ENCODE measurements at places on chromosomes 1 and 21. TPM values are rescaled to one million over a fixed set of nuclear protein-coding genes. Genes with fewer than 3 reads are reported as not detected.

The ATAD3C gene
- 0.84 TPM for total RNA-seq

The PROK1 gene
- total RNA-seq: not detected

- no peak for DNase-seq
Measured at GRCh38 chr1:96487971-96488370, 233.6 kb upstream of the PTBP2 start.

GRCh38 chr1:51534447-51534846, 15.4 kb upstream of the EPS15 start:
- DNase-seq: no peak

GRCh38 chr1:25478633-25479032, 47.9 kb downstream of the MACO1 start:
- no peak for DNase-seq

- no peak for DNase-seq
Measured at GRCh38 chr1:14498839-14499238, 99.6 kb upstream of the KAZN start.

GRCh38 chr1:224106568-224107281, 7.2 kb upstream of the FBXO28 start:
- peak; percentile 53 for DNase-seq

DNA sequence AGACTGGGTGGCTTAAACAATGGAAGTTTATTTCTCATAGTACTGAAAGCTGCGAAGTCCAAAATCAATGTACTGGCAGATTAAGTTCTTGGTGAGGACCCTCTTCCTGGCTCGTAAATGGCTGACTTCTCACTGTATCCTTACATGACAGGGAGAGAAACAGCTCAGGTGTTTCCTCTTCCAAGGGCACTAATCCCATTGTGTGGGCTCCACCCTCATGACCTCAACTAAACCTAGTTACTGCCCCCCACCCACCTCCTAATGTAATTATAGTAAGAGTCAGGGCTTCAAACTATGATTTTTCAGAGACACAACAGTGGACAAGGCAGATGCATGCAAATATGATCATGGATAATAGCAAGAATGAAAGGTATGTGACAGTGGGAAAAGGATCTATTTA, 81.2 kb upstream of the HP1BP3 start:
- DNase-seq: no peak
